Lung microvascular endothelial cell (primary cell): ENCODE measurements at places on chromosomes 5 and 9.

- no peak for DNase-seq
Observed at GRCh38 chr9:133449760-133450159, 10.0 kb upstream of the CACFD1 start.

- no peak for DNase-seq
Observed at GRCh38 chr9:126472948-126473298, 140.8 kb upstream of the LMX1B start.

- no peak for DNase-seq
Observed at GRCh38 chr5:73786043-73786831, 160.2 kb downstream of the ARHGEF28 start.

GRCh38 chr5:14166437-14166836, 23.3 kb downstream of the TRIO start:
- no peak for DNase-seq

GRCh38 chr9:87657190-87657589, 68.7 kb upstream of the CTSL start:
- DNase-seq: no peak

DNA sequence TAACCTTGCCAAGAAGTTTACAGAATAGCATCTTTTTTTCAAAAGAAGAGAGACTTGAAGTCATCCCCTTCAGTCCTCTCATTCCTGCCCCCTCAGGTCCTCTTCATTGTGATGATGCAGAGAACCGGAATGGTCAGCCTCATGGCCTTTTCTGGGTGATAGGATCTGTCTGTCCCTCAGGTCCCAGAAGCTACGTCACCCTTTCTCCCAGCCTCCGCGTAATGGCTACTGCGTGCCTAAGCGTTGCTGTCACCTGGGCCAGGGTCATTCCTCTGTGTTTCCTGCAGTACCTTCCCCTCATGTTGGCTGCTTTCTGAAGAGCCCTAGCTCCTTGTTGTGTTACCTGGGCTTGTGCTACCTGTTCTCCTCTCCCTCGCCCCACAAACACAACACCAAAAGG, 4.7 kb downstream of the PIK3R1 start:
- no peak for DNase-seq

- no peak for DNase-seq
Observed at GRCh38 chr5:176161431-176161830, 76.8 kb upstream of the SIMC1 start.

DNA sequence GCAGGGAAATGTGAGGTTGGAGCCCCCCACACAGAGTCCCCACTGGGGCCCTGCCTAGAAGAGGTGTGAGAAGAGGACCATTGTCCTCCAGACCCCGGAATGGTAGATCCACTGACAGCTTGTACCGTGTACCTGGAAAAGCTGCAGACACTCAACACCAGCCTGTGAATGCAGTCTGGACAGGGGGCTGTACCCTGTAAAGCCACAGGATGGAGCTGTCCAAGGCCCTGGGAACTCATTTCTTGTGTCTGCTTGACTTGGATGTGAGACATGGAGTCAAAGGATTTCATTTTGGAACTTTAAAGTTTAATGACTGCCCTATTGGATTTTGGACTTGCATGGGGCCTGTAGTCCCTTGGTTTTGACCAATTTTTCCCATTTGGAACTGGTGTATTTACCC, 535.0 kb upstream of the MEF2C start:
- no peak for DNase-seq

DNA sequence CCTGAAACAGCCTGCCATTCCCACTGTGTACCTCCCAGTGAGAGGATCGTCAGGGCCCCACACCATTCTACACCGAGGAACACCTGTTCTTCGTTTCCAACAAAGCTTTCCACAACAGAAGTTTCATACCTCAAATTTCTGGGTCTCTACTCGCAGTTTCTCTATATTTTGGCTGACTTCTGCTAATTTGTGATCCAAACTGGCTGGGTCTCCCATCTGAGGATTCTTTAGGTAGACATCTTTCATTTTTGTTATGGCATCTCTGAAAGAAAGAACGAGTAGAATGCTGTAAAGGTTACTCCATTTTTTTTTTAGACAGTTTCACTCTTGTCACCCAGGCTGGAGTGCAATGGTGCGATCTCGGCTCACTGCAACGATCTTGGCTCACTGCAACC, 67.5 kb downstream of the USP20 start:
- no peak for DNase-seq

- DNase-seq: no peak
Observed at GRCh38 chr9:113712053-113712452, 164.1 kb upstream of the ZNF618 start.

DNA sequence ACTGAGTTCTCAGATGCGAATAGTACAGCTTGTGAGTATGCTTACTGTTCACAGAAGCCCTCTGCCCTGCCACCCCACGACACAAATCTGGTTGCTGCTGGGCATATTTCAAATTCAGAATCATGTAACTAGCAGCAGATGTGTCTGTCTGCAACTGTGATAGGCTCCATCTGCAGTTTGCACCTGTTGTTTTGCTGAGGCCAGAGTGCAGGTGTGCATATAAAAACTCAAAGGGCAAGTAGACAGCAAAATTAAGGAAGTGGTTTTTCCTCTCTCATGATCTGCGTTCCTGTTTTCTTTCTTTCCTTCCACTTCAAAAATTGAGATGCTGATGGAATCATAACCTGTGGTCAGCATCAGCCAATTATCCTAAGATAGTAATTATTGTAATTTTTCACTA, 1000.5 kb downstream of the PTPRD start:
- DNase-seq: no peak

- DNase-seq: no peak
Observed at GRCh38 chr9:107684224-107684623, 194.7 kb upstream of the KLF4 start.

GRCh38 chr5:151580239-151580638, 10.9 kb downstream of the FAT2 start:
- DNase-seq: no peak
